Stimulated activated CD8-positive, alpha-beta memory T cell treated with anti-CD3 and anti-CD28 coated beads, Interleukin-7, amount 100 ng/mL, for 1 hour (primary cell): ENCODE measurements at places on chromosomes 3 and 15.

GRCh38 chr15:60590935-60591495 lies 112.1 kb upstream of the ICE2 start:
- no peak for DNase-seq

GRCh38 chr3:62585861-62586260 lies 212.5 kb upstream of the FEZF2 start:
- no peak for DNase-seq

- no peak for DNase-seq
Observed at GRCh38 chr3:30167541-30168011, 438.8 kb upstream of the TGFBR2 start.

DNA sequence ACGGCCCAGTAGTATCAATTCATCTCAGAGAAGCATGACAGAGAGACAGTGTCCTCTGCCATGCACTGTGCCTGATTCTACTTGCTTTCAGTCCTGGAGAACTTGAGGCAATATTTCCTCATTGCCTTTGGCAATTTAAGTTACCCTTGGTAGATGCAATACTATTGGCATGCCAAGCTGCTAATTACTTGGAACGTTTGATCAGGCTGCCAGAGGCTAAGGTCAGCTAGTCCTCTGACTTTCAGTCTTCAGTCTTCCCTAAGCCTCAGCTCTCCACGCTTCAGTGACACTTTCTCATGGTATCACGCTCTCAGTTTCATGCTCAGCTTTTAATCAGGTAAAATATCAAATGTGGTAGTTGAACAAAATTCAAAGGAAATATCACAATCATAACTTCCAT lies 13.1 kb upstream of the OSBPL11 start:
- no peak for DNase-seq

DNA sequence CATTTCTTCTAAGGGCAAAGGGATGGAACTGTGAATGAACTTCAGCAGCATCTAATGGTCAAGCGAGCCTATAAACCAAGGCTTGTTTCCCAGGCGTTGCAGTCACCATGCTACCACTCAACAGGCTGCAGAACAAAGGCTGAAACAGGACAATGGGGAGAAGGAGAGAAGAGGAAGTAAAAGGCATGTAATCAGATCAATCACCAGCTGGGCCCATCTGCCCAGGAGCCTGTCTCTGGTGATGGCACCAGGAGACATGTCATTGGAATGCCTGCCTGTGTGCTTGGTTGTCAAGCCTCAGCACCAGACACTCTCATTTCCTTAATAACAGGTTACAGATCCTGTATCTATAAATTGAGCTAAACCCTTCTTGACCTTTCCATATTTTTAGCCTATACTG lies 81.7 kb upstream of the UMPS start:
- DNase-seq, result no peak

DNA sequence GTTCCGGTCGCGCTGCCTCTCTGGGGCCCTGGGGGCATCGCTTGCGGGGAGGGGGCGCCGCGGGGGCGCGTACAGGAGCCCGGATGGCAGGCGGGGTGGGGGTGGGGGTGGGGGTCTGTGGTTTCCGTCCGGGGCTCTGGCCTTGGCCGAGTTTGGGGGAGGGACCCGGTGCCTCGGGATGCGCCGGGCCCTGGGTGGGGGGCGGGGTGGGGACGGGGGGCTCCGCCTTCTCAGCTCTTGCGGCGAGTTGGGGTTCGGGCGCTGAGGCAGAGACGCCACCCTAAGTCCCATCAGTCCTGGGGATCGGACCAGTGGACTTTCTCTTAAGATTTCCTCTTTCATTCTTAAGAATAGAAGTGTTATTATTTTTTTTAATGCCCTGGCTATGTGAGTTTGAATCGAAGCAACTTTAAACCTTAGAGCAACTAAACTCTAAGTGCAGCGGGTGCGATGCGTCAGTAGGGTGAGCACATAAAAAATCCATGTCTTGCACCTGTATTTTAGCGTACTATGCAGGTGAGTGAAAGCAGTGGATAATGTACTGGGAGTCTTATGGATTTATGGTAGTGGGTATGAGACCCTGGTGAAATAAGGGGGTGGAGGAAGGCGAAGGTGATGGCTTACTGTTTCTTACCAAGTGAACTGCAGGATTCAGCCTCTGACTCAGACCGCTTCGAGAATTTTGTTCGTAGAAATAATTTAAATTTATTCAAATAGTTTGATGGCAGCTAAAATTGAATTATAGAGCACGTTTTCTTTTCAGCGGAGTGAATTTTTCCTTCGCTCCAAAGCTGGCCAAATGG lies 762 bp downstream of the CTNNB1 start:
- DNase-seq, result peak; percentile 16

DNA sequence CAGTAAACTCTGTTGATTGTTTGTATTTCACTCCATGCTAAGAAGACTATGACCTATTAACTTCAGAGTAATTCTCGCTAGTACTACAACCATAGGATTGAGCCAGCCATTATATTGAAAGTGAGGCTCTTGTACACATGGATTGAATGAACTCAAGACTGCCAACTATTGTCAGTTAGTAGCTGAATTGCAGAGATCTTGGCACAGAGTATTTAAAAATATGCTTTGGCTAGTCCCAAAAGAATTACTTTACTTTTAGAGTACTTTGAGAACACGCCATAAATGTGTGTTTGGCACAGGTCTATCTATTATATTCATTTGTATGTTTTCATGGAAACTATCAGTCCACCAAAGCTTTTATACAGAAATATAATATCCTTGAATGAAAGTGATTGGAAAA lies 226.7 kb upstream of the DCBLD2 start:
- no peak for DNase-seq

- no peak for DNase-seq
Observed at GRCh38 chr3:101182734-101183133, 137.6 kb downstream of the IMPG2 start.

- no peak for DNase-seq
Observed at GRCh38 chr15:92130906-92131305, 262.8 kb upstream of the ST8SIA2 start.

DNA sequence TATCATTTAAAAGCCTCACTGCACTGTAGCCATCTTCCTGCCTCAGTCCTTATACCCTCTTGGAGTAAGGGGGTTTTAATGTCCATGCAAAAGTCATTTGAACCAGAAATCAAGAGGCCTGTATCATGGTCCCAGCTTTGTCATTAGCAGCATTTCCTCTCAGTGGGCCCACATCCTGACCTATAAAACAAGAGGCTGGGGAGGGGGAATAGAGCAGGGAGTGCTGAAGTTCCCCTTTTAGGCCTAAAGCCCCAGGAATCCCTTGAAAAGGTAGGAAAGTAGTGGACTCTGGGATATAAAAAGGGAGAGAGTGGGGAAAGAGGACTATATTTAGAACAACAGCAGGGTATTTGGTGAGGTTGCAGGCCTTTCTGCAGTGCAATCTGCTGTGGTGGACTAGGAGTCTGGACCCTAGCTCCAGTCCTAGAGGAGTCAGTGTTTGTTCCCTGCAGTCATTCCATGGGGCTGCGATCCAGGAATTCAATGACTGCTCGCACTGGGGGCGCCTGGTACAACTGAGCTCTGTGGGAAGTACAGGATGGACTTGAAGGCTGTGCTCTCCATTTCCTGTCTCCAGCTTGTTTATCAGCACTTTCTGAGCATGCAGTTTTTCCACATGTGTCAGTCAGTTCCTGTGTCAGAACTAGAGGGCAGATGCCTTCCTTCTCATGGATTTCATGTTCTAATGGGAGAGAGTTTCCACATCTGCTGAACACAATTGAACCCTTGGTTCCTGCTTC lies 46.8 kb downstream of the PDHB start:
- DNase-seq, result no peak

- no peak for DNase-seq
Observed at GRCh38 chr3:50525987-50526386, 22.6 kb upstream of the CACNA2D2 start.

DNA sequence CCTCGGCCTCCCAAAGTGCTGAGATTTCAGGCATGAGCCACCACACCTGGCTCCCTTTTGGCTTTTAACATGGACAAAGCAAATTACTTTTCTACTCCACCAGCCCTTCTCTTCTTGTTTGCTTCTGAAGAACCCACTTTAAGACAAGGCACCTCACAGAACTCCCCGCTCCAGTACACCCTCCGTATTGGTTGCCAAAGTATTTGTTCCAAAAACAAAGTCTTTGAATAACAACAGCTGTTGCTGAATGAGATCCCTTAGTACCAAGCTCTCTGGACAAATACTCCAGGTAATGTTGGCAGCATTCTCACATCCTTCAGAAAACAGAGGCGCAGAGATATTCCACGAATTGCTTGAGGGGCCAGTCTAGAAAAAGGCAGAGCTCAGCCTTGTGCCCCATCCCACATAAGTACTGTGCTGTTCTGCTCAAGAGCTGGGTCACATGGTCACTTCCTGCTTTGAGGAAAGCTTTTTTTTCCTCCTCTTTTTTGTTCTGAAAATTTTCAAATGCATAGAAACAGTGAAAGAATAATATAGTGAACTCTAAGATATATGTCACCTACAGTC lies 7.3 kb upstream of the CHCHD6 start:
- no peak for DNase-seq

- no peak for DNase-seq
Observed at GRCh38 chr15:96309143-96309660, 21.3 kb upstream of the NR2F2 start.

DNA sequence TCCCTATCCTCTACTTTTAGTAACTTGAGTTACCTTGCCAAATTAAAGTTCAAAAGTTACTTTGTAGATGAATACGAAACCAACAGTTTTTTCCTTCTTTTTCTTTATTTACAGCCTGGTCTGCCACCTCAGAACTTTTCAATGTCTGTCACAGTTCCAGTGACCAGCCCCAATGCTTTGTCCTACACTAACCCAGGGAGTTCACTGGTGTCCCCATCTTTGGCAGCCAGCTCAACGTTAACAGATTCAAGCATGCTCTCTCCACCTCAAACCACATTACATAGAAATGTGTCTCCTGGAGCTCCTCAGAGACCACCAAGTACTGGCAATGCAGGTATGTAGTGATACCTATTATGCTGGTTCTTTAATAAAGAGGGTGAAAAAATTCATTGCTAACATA lies 59.0 kb downstream of the LYSMD4 start:
- no peak for DNase-seq
